ENCODE measurements at places on chromosomes 3 and 15. TPM values are rescaled to one million over a fixed set of nuclear protein-coding genes. Genes with fewer than 3 reads are reported as not detected.

DNA sequence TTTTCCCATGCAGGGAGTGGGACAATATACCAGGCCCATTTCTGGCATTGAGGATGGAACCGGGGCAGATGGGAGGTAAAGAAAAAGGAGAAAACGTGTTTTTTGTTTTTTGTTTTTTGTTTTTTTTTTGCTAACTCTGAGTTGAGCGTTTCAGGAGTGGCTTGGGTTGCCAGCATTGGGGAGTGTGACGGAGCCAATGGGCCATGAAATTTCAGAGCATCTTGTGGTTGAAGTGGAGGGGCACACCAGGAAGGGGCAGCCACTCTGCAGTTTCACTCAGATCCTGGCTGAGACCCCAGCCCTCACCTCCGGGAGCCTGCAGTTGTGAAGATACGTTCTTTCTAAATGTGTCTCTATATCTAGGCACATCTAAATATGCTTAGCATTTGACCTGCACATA, 240.5 kb downstream of the TLE3 start:
- DNase-seq, result no peak

The CNTN3 gene
- total RNA-seq, result 6.9 TPM

DNA sequence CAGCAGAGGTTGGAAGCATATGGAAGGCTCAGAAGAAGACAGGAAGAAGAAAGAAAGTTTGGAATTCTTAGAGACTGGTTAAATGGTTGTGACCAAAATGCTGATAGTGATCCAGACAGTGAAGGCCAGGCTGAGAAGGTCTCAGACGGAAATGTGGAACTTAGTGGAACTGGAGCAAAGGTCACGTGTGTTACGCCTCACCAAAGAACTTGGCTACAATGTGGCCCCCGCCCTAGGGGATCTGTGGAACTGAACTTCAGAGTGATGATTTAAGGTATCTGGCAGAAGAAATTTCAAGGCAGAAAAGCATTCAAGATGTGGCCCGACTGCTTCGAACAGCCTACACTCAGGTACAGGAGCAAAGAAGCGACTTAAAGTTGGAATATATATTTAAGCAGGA, 83.1 kb downstream of the MYO5A start:
- no peak for DNase-seq

- peak; percentile 78 for DNase-seq
These were observed 16.3 kb downstream of the CSPG4 start for GRCh38 chr15:75696311-75696720.

DNA sequence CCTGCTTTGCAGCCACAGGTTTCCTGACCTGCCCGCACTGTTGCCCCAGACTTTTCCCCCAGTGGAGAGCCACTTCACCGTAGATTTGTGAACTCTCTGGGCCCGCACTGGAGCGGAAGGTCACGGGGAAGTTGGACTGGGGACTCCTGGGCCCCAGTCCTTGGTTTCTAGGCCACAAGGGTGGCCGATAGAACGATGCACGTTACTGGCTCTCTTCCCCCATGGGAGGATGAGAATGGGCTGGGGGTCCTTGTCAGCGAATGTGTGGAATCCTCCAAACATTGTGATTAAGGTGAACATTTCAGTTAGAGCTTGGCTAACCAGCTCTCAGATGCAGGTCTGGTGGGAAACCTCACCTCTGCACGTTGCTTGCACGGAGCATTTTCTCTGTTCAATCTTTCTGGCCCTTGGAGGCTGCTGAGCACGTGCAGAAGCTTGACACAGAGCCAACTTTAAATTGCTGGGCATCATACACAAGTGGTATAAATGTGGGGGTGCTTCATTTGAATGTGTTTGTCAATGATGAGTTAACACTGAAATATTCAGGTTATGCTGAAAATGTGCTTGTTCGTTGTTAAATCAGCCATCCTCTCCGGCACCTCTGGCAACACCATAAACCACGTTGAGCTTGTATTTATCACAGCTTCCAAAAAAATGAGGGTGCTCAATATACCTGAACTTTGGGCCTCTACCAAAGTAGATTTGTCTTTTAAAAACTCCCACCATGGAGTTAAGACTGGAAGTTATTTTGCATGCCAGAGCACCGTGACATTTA, 976 bp downstream of the DIS3L start:
- peak; percentile 64 for DNase-seq

The LNP1 gene
- total RNA-seq, result 6.3 TPM

The PTX3 gene
- 3.5 TPM for total RNA-seq

The SLC12A1 gene
- total RNA-seq, result not detected

GRCh38 chr15:36294359-36294758, 285.1 kb upstream of the CDIN1 start:
- DNase-seq, result no peak

GRCh38 chr3:123841476-123842238, 42.5 kb downstream of the MYLK start:
- no peak for DNase-seq

GRCh38 chr15:41438206-41438605, 21.3 kb downstream of the RTF1 start:
- no peak for DNase-seq

- DNase-seq, result no peak
These were observed 221.3 kb downstream of the OPA1 start for GRCh38 chr3:193814166-193814892.

GRCh38 chr3:149368201-149368673, 9.2 kb downstream of the TM4SF1 start:
- no peak for DNase-seq

The ZNF501 gene
- total RNA-seq, result 10.6 TPM

GRCh38 chr3:127585163-127585812, 5.2 kb downstream of the TPRA1 start:
- no peak for DNase-seq

Data from tongue (tissue), 3 donors.